Lower leg skin (tissue), 4 donors: ENCODE measurements at places on chromosomes 2 and 18. TPM values are rescaled to one million over a fixed set of nuclear protein-coding genes. Genes with fewer than 3 reads are reported as not detected.

GRCh38 chr2:77567723-77568122 is 45.5 kb upstream of the LRRTM4 start:
- no peak for DNase-seq

GRCh38 chr2:217848351-217848957 is 154.3 kb downstream of the TNS1 start:
- no peak for DNase-seq

GRCh38 chr18:9612215-9612830 is 2.0 kb downstream of the PPP4R1 start:
- DNase-seq = no peak

DNA sequence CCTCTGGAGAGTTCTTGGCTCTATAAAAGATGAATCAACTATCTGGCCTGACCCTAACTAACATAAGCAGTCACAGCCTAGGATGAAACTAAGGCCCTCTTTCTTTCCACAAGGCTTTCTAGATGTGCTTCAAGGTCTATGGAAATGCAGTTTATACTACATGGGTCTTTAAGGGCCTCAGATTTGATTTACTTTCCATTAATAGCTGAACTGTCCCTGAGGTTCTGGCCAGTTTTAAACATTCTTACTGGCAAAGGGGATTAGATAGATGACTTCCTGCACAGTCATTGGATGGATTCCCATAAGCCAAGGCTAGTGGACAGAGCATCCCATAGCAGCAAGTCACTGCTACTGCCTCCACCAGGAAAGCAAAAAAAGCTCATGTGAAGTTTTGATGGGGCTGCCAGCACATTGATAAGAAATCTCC is 38.1 kb upstream of the LCLAT1 start:
- DNase-seq = no peak

GRCh38 chr2:190571686-190572085 is 37.2 kb upstream of the NEMP2 start:
- no peak for DNase-seq

- no peak for DNase-seq
These were observed 77.2 kb upstream of the OTOS start for GRCh38 chr2:240217431-240218301.

- no peak for DNase-seq
These were observed 519.7 kb downstream of the PLCL1 start for GRCh38 chr2:198324071-198324470.

GRCh38 chr2:186036862-186037449 is 298.4 kb downstream of the FSIP2 start:
- no peak for DNase-seq

- no peak for DNase-seq
These were observed 35.8 kb upstream of the CYP26B1 start for GRCh38 chr2:72183466-72183865.

DNA sequence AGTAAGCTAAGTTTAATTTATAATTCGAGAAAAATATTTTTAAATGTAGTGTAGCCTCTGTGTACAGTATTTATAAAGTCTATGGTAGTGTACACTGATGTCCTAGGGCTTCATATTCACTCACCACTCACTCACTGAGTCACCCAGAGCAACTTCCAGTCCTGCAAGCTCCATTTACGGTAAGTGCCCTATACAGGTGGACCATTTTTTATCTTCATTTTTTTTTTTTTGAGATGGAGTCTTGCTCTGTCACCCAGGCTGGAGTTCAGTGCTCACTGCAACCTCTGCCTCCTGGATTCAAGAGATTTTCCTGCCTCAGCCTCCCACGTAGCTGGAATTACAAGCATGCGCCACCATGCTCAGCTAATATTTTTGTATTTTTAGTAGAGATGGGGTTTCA is 104.2 kb downstream of the PDCL3 start:
- DNase-seq = no peak

- DNase-seq = no peak
These were observed 11.2 kb upstream of the SH3RF3 start for GRCh38 chr2:109117780-109118179.

- no peak for DNase-seq
These were observed 423.7 kb downstream of the LPIN1 start for GRCh38 chr2:12170121-12170520.

GRCh38 chr2:112794131-112794733 is 9.9 kb upstream of the IL1A start:
- no peak for DNase-seq

DNA sequence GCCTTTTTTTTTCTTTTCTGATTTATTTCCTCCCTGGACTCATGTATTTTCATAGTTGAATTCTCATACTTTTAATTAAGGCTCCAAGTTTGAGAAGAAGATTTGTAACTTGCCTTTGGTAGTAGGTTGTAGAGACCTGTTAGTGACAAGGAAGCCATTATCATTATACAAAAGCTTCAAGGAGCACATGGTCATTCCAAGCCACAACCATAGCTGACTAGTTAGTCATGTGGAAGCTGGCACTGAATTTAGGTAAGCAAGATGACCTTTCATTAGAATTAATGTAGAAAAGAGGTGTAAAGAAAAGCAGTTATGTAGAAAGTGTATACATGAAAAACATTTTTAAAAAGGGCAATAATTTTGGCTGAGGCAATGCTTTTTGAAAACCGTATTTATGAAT is 89.7 kb downstream of the LRP1B start:
- DNase-seq = no peak

The SERPINB7 gene
- 140 TPM for total RNA-seq

The CAPN14 gene
- 0.25 TPM for total RNA-seq

The PLEK gene
- total RNA-seq = 1.4 TPM

The XDH gene
- 0.11 TPM for total RNA-seq

The RAMP1 gene
- total RNA-seq = 7.3 TPM

The ARHGAP15 gene
- 1.9 TPM for total RNA-seq

The TPRKB gene
- 17.2 TPM for total RNA-seq
